ENCODE measurements at places on chromosomes 6 and 20.

DNA sequence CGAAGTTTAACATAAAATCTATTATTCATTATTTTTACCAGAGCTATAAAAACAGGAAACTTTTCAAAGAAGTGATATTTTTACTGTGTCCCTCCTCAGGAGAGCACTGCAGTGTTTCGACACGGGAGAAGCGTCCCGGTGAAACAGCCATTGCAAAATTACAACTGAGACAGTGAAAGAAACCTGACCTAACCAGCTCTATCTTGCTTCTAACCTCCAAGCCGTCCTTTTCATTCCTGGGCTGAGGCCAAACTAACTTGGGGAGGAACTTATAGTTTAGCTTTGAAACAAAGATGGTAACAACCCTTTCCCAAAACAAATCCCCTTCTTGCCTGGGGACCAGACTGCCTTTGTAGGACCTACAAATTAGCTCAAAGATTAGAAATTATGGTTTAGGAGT is 79.2 kb downstream of the WDR27 start:
- no peak for DNase-seq

- no peak for DNase-seq
Measured at GRCh38 chr6:75158176-75158575, 47.7 kb downstream of the COL12A1 start.

- DNase-seq = no peak
Measured at GRCh38 chr6:126385536-126385935, 45.6 kb downstream of the CENPW start.

DNA sequence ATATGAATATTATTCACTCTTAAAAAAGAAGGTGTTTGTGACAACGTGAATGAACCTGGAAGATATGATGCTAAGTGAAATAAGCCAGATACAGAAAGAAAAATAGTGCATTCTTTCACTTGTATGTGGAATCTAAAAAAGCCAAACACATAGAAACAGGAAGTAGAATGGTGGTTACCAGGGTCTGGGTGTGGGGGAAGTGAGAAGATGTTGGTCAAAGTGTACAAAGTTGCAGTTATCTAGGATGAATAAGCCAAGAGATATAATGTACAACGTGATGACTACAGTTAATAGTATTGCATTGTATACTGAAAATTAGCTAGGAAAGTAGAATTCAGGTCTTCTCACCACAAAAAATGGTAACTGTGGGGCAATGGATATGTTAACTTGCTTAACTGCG is 151.1 kb upstream of the HCRTR2 start:
- DNase-seq = no peak

DNA sequence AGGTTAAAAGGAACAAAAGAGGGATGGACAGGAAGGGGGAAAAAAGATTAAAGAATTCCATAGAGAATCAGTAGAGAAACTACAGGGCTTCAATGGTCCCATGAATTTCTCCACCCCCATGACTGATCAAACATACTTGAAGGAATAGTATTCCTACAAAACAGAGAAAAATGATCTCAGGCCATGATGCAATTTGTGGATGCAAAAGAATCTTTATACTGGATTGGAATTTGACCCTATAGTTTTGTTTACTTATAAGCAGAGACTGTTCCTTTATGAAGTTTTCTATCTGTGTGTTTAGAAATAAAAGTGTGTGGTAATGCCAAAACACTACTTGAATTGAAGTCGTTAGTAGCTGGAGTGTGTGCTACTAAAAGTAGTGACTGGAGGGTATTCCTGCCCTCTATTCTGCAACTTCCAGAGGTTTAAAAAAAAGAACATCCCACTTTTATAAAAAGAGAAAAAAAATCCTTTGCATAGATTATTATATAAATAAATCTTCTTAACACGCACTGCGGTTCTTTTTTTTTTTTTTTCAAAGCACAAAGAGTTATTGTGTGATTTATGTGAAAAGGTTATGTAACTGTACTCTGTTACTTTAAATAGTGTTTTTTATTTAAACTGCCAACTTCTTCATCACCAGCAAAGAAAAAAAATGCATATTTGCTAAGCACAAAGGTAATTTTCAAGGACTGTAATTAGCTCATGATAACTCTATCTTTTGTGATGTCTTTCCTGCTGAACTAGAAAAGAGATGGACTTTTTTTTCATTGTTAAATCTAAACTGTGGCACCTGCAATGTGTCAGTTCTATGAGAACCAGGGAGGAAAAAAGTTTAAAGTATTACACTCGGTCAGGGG is 214.5 kb upstream of the CITED2 start:
- peak; percentile 87 for DNase-seq

DNA sequence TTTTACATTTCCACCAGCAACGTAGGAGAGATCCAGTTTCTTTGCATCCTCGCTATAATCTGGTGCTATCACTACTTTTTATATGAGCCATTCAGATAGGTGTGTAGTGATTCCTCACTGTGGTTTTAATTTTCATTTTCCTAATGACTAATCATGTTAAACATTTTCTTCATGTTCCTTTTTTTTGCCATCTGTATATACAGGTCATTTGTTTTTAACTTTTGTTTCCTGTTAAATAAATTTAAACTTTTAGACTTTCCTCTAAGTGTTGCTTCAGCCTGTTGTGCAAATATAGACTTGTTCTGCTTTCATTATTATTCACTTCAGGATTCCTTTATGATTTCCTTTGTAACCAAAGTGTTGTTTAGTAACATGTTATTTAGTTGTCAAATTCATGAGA is 697.4 kb downstream of the PTPRT start:
- no peak for DNase-seq

DNA sequence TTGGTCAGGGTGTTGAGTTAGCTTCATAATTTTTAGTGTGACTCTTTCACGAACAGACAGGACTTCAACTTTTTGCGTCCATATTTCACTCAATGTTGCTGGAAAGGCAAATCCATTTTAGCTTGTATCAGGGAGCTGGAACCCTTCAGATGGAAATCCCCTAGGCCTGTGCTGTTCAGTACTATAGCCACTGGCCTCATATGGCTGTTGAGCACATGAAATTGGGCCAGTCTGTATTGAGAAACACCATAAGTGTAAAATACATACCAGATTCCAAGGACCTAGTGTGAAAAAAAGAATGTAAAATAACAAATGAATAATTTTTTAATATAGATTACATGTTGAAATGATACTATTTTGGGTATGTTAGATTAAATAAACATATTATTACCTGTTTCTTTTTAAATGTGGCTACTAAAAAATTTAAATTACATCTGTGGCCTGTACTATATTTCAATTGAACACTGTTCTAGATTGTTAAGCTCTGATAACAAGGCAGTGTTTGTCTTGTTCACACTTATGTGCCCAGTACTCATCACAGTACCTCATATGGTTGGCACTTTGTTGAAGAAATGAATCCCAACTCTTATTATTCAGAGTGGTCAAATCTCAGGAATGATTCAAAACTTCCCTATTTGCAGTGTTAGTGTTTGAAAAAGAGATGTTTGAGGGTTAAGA is 34.3 kb downstream of the CTNNBL1 start:
- DNase-seq = no peak

GRCh38 chr6:64553249-64553786 is 917.7 kb downstream of the PHF3 start:
- DNase-seq = no peak

DNA sequence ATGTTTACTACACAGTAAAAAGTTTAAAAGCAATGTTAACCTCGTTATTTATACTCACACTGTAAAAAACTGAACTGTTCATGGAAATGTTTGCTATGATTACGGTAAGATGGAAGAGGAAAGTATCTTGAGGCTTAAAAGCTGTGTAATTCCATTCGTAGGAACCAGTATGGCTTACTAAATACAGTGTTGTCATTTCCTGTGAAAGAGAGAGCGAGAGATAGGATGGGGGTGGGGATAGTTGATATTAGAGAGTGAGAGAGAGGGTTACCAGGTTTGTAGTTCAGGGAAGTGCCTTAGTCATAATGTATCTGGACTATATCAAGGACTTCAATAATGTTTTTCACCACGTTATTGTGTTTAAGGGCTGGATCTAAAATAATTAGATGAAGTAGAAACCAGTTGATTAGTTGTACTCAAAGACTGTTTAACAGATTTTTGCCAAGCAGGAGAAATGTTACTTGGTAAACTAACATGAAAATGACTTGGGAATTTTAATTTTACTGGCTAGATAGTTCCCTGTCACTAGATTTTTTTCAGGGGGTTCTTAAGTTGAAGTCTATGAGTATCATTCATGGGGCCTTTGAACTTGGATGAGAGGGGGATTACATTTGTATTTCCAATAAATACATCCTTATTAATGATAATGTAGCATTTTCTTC is 30.4 kb downstream of the AFDN start:
- no peak for DNase-seq

- no peak for DNase-seq
Measured at GRCh38 chr6:32178547-32179440, 589 bp downstream of the RNF5 start.

GRCh38 chr6:6512711-6513110 is 75.8 kb upstream of the LY86 start:
- DNase-seq = no peak

GRCh38 chr6:63213325-63213724 is 2.1 kb downstream of the FKBP1C start:
- no peak for DNase-seq

- no peak for DNase-seq
Measured at GRCh38 chr6:85942844-85943243, 300.2 kb upstream of the SYNCRIP start.

DNA sequence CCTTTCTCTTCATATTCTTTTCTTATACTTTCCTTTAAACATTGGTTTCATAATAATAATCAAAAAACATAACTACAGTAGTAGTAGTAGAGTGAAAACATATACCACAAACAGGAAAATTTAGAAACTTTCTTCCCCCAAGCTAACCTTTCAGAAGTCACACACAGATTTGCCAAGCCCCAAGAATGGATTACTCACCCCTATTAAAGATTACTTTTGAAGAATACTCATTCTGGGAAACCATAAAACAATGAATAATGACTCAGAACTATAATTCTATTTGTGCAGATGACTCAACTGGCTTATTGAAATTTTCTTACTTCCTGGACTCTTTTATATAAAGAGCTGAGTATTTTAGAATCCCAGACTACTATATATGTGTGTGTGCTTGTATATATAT is 119.4 kb upstream of the GJE1 start:
- no peak for DNase-seq

- DNase-seq = no peak
Measured at GRCh38 chr6:146315381-146316174, 228.1 kb upstream of the RAB32 start.

DNA sequence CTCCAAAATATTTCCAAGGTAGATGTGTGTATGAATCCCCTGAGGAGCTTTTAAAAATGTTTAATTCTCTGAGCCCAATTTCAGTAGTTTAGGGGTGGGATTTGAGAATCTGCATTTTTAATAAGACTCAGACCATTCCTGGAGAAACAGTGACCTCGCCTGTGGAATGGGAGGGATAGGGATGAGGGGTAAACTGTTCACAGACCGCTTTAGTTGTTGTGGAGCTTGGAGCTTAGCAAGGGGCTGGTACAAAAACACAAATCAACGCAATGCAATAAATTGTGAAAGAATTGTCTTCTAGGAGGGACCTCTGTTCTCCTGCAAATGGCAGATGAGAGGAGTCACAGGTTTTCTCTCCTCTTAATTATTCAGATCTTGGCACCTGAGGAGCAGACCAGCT is 239.3 kb upstream of the SULF2 start:
- DNase-seq = no peak

DNA sequence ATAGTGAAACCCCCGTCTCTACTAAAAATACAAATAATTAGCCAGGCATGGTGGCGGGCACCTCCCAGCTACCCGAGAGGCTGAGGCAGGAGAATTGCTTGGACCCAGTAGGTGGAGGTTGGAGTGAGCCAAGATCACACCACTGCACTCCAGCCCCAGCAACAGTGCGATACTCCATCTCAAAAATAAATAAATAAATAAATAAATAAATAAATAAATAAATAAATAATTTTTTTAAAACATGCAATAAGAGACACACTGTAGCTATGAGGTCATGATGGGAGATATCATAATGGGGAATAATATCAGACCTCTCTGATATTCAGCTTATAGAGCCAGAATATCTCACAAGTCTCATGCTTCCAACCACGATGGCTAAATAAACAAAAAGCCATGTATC is 82.3 kb downstream of the CD24 start:
- DNase-seq = no peak

DNA sequence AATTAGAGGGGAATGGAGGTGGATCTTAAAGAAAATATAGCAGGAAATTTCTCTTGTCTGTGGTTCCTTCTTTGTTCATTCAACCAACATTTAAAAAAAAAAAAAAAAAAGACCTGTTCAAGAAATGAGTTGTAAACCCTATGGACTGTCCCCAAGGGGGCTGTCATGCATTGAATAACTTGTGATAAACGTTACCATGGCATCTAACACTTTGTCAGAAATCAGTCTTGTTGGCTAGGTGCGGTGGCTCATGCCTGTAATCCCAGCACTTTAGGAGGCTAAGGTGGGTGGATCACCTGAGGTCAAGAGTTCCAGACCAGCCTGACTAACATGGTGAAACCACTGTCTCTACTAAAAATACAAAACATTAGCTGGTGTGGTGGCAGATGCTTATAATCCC is 381.7 kb downstream of the BCKDHB start:
- no peak for DNase-seq

DNA sequence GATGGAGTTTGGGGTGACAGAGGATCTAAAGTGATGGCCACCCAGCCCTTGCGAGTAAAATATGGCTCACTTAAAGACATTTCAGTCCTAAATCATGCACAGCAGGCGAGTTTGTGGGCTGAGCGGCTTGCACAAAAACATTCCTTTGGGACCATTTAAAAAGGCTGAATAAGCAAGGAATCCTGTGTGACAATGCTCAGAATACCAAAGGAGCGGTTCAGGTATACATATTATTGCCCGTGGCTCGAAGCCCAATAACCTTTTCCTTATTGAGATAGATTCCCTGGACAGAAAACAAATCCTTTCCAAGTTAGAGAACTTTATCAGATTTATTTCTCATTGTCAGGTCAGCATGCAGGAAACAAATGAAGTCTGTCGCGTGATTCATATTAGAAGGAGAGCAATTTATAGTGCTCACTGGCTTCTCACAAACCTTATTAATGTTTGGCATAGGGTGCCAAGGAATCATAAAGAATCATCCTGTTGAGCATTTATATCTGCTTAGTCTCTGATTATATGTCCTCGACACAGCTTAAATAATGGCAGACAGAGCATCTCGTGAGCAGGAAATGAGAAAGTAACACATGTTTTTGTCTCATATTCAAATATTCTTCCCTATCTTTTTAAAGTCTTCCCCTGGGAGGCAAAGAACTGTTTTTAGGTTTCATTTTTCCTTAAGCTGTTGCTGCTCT is 121.3 kb downstream of the TRMT11 start:
- DNase-seq = no peak

GRCh38 chr6:42984001-42984923 is at the start of gene PPP2R5D:
PPP2R5D (plus strand) TSS chr6:42984570; CDS start chr6:42984678, 108 bp downstream.
- peak; percentile 100 for DNase-seq

- no peak for DNase-seq
Measured at GRCh38 chr6:150153905-150154492, 11.2 kb downstream of the PPP1R14C start.

All from NCI-H146 (cell line).